ENCODE measurements at places on chromosomes 12 and 14.

GRCh38 chr12:124564971-124565491 is 2.4 kb downstream of the NCOR2 start:
- peak; percentile 51 for DNase-seq

DNA sequence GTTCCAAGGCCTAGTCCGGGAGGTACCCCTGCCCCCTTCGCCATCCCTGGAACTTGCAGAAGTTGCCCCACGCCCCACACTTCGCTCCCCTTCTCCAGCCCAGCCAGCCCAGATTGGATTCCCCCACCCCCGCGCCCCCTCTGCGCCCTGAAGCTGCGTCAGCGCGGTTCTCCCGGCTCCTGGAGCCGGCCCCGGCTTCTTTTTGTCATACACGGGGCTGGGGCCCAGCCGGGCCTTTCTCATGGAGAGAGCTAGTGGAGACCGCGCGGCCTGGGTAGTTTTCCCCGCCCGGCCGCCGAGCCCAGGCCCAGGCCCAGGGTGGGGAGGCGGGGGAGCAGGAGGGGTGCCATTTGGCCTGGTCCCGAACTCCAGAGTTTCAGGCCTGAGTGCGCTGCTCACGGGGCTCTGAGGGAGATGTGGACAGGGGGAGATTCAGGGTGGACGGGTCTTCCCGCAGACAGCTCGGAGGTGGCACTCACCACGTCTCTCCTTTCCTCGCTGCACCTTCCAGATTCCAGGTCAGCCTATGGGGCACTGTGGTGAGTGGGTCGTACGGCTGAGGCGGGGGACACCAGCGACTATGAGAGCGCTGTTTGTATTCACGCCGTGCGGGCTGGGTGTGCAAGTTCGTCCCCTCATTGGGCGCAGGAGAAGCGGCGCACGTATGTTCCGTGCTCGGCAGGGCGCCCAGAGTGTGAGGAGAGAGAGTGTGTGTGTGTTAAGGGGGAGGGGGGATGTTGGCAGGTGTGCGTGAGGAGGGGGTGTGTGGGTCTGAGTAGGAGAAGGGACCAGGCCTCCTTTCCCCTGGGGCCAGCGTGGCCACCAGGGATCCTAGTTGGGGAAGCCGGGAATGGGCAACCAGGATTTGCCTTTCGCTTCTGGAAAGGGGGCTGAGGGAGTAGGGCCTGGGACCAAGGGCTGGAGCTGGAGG is 785 bp upstream of the LHX5 start:
- DNase-seq, result no peak

DNA sequence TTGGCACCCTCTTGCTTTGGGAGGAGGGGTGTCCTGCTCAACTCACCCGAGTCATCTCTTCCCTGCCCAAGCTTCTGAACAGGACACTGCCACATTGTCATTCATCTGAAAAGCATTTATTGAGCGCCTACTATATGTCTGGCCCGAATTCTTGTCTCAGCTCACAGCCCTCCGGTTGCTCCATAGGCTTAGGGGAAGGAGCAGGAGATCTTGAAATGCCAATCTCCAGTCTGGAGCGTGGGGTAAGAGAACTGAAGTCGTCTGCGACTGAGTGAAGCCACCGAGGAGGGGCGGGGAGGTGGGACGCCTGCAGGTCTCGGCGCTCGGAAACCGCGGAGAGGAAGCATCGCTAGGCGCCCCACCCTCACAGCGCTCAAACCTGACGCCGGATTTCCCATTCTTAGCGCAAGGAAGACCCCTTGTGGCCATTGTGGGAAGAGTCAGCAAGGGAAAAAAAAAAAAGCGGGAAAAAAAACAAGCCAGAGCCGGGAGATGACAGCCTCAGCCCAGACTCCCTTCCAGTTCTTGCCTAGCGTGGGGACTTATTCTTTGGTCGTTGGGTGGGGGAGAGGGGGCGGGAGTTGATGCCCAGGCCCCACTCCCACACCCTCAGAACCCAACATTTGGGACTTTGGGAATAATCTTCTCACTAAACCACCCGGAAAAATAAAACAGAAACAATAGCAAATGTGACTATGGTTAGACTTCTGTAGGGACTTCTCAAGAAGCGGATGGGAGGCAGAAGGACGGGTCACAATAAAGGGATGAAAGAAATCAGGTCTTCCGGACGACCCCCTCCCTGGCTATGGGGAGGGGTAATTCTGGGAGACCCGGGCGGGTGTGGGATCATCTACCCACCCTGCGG is 28.2 kb upstream of the SMUG1 start:
- peak; percentile 66 for DNase-seq

GRCh38 chr14:52790756-52791222 is 618 bp downstream of the GNPNAT1 start:
- DNase-seq, result no peak

- peak; percentile 62 for DNase-seq
Observed at GRCh38 chr14:77120771-77121743, 20.5 kb downstream of the ZDHHC22 start.

DNA sequence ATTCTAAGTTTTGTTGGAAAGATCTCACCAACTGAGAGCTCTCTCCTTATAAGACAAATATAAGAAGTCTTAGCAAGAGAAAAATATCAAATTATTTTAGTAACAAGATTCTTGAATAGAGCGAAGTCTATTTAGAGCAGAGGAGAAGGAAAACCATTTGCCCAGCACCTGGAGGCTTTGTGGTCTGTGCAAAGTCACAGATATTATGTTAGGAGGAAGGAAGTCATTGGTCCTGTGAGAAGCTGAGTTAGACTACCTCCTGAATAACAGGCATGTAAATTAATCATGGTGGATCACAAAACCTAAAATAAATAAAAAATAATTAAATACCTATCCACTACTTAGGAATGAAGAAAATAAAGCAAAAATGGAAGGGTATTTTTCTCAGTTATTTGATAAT is 38.4 kb upstream of the ATXN7L3B start:
- no peak for DNase-seq

- DNase-seq, result no peak
Observed at GRCh38 chr12:91361864-91362263, 179.2 kb upstream of the DCN start.

- DNase-seq, result no peak
Observed at GRCh38 chr14:71270111-71270510, 362.9 kb downstream of the PCNX1 start.

GRCh38 chr14:74539503-74539902 is 45.9 kb downstream of the ISCA2 start:
- DNase-seq, result no peak

- no peak for DNase-seq
Observed at GRCh38 chr14:99435327-99435726, 45.3 kb downstream of the SETD3 start.

- no peak for DNase-seq
Observed at GRCh38 chr12:42957136-42957535, 367.6 kb upstream of the PRICKLE1 start.
